ENCODE measurements at places on chromosomes 11 and 22. TPM values are rescaled to one million over a fixed set of nuclear protein-coding genes. Genes with fewer than 3 reads are reported as not detected.

The SCN4B gene
- total RNA-seq = 3.1 TPM

DNA sequence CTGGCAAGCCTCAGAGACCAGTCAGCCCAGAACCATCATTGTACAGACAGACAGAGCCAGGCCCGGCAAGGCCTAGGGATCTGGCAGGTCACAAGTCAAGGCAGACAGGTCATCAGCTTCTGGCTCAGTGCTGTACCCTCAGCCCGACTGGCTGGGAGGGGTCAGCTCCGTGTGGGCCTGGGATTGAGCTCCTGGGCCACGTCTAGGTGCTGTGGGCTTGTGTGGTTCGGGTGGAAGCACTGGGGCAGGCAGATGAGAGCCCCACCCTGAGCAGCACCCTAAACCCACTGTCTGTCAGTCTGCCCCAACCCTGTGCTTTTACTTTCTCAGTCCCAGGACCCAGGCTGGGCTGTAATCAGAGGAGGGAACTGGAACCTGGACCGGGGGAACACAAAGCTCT is 26.9 kb upstream of the P2RY2 start:
- no peak overlapping the region for H3K27ac ChIP-seq
- H3K4me3 ChIP-seq = no peak overlapping the region
- no peaks in the 10 kb centered on the region for H3K4me1 ChIP-seq
- no peaks in the 10 kb centered on the region for H3K36me3 ChIP-seq
- no peak for DNase-seq

The RAC2 gene
- total RNA-seq = 16.6 TPM

The APLP2 gene
- total RNA-seq = 815 TPM

- H3K27me3 ChIP-seq = peaks cover 6% of the 10 kb centered on the region
- DNase-seq = no peak
- H3K27ac ChIP-seq = no peak overlapping the region
- H3K36me3 ChIP-seq = peaks cover 13% of the 10 kb centered on the region
- peaks cover 5% of the 10 kb centered on the region for H3K4me1 ChIP-seq
Measured at GRCh38 chr11:57174656-57175055, 7.1 kb upstream of the LRRC55 start.

GRCh38 chr11:39732001-39732400 is 1727.5 kb downstream of the LRRC4C start:
- H3K36me3 ChIP-seq = no peaks in the 10 kb centered on the region
- H3K27me3 ChIP-seq = peaks cover 1% of the 10 kb centered on the region
- peaks cover 12% of the 10 kb centered on the region for H3K4me1 ChIP-seq
- no peak for DNase-seq

- no peak overlapping the region for H3K27ac ChIP-seq
- peaks cover 4% of the 10 kb centered on the region for H3K4me1 ChIP-seq
- no peak overlapping the region for H3K4me3 ChIP-seq
- peak; percentile 62 for DNase-seq
Measured at GRCh38 chr11:60899046-60899936, 7.1 kb downstream of the PRPF19 start.

The OR8G1 gene
- 0.13 TPM for total RNA-seq

DNA sequence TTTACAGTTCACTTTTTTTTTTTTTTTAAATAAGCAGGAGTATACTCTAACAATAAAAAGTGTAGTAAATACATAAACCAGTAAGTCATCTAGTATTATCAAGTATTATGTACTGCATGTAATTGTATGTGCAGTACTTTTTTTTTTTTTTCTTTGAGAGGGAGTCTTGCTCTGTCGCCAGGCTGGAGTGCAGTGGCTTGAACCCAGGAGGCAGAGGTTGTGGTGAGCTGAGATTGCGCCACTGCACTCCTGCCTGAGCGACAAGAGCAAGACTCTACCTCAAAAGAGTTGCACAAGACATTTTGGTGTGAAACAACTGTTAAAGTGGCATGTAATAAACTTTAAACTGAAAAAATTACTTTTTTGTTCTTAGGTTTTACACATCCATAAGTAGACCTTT is 16.7 kb downstream of the BCL2L13 start:
- DNase-seq = no peak
- H3K4me3 ChIP-seq = no peak overlapping the region
- peaks cover 20% of the 10 kb centered on the region for H3K36me3 ChIP-seq
- peaks cover 3% of the 10 kb centered on the region for H3K27me3 ChIP-seq
- H3K27ac ChIP-seq = no peak overlapping the region

The LINC01488 gene
- not detected for total RNA-seq

The MCM5 gene
- 80.9 TPM for total RNA-seq

The SMIM35 gene
- not detected for total RNA-seq

- no peak overlapping the region for H3K4me3 ChIP-seq
- peaks cover 4% of the 10 kb centered on the region for H3K4me1 ChIP-seq
- DNase-seq = peak; percentile 20
- peaks cover 1% of the 10 kb centered on the region for H3K27me3 ChIP-seq
- no peak overlapping the region for H3K27ac ChIP-seq
Measured at GRCh38 chr11:101860696-101861427, 53.9 kb upstream of the CEP126 start.

DNA sequence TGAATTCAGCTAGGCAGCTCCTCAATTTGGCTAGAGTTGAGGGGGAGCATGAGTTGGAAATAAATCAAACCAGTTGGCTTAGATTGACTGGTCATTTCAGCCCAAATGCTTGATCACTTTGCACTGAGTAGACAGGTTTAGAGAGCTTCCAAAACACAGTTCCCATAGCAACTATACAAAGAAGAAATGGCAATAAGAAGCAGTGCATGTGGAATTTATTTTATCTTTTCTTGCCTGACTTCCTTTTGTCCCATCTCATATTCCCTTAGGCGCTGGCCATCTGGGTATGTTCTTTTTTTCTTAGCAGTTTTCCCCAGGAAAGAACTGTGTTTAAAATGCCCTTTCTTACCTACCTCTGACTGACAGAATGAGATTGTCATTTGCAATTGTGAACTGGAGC is 38.7 kb upstream of the C11orf87 start:
- H3K36me3 ChIP-seq = no peaks in the 10 kb centered on the region
- H3K4me3 ChIP-seq = no peak overlapping the region
- peak overlapping the region; percentile 52 for H3K27ac ChIP-seq
- peaks cover 3% of the 10 kb centered on the region for H3K27me3 ChIP-seq
- peaks cover 6% of the 10 kb centered on the region for H3K4me1 ChIP-seq

The MSANTD4 gene
- total RNA-seq = 14.5 TPM

The SCUBE1 gene
- 54.7 TPM for total RNA-seq

DNA sequence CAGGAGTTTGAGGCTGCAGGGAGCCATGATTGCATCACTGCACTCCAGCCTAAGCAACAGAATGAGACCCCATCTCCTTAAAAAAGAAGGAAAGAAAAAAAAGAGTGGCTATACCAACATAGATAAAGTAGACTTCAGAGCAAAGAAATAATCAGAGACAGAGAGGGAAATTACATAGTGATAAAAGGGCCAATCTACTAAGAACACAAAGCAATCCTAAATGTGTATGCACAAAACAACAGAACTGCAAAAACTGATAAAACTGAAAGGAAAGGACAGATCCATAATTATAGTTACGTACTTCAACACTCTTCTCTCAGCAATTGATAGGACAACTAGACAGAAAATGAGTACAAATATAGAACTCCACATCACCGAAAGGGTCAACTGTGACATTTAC is 17.8 kb upstream of the OR2AT4 start:
- no peak overlapping the region for H3K27ac ChIP-seq
- no peaks in the 10 kb centered on the region for H3K4me1 ChIP-seq
- H3K36me3 ChIP-seq = no peaks in the 10 kb centered on the region
- H3K4me3 ChIP-seq = no peak overlapping the region

DNA sequence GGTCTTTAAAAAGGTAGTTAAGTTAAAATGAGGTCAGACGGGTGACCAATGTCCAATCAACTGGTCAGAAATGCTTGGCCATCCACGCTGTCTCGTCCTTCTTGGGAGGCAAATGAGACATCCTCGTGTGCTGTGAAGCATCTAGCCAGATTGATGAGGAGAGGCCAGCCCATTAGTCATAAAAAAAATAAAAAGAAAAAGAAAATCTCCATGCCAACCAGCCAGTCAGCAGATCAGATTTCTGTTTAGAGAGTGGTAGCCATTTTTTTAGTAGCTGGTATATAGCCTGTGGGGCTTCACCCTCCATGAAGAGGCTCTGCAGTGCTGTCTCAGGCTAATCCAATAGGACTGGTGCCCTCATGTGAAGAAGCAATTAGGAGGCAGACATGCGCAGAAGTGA is 343.1 kb upstream of the SYN3 start:
- peaks cover 1% of the 10 kb centered on the region for H3K27me3 ChIP-seq
- no peak for DNase-seq
- peaks cover 4% of the 10 kb centered on the region for H3K4me1 ChIP-seq
- no peak overlapping the region for H3K4me3 ChIP-seq
- no peak overlapping the region for H3K27ac ChIP-seq

- no peak for DNase-seq
- no peak overlapping the region for H3K4me3 ChIP-seq
- peaks cover 12% of the 10 kb centered on the region for H3K36me3 ChIP-seq
- peaks cover 26% of the 10 kb centered on the region for H3K4me1 ChIP-seq
- H3K27ac ChIP-seq = no peak overlapping the region
Measured at GRCh38 chr11:76654298-76654851, 16.2 kb downstream of the LRRC32 start.

DNA sequence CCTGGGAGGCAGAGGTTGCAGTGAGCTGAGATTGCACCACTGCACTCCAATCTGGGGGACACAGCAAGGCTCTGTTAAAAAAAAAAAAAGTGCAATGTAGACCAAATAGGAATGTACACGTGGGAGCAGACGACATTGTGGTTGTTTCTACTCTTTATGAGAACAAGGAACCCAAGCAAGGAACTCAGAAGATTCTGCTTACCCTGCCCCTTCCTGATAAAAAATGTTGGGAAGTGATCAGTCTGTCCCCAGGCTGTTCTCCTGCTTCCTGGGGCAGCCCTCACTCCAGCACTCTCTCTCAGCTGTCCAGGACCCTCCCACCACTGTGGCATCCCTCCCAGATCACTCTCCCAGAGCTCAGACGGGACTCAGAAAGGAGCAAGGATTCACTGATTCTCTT is 31.8 kb downstream of the SLCO2B1 start:
- no peak overlapping the region for H3K4me3 ChIP-seq
- peaks cover 7% of the 10 kb centered on the region for H3K27me3 ChIP-seq
- peaks cover 40% of the 10 kb centered on the region for H3K4me1 ChIP-seq
- DNase-seq = no peak
- H3K27ac ChIP-seq = no peak overlapping the region
- no peaks in the 10 kb centered on the region for H3K36me3 ChIP-seq

The ALDH3B1 gene
- not detected for total RNA-seq

DNA sequence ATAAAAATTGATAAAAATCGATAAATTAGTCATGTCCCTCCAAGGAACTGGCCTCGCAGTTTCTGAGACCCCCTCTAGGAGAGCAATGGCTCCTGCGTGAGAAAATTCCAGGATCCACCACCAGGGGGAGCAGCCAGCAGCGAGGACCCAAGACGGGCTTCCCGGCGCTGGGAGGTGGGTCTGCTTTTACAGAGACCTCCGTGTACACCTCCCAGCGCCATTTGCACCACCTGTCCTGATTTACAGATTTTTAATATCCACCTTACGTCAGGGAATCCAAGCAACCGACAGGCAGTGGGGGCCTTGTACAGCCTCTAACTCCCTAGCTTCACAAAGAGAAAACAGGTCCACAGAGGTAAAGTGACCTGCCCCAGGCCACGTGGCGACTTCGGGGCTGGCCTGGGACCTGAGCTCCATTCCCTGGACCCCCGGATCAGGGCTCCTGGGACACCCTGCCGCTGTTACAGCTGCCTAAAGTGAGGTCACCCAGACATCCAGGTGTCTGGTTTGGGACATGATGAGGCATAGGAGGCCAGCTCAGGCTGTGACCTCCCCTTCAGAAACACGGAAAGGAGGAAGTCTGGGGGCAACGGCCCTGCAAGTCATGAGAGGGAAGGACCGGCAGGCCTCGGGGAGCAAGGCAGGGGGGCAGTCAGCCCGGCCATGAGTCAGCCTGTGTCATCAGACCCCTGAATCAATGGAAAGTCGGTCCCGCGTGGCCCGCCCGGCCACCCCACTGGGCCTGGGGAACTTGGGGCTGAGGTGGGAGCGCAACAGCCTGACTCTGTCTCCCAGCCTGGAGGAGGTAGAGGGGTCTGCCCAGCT is 3.5 kb downstream of the OSM start:
- no peaks in the 10 kb centered on the region for H3K36me3 ChIP-seq
- H3K4me1 ChIP-seq = no peaks in the 10 kb centered on the region
- no peak overlapping the region for H3K4me3 ChIP-seq
- no peak overlapping the region for H3K27ac ChIP-seq
- peak; percentile 89 for DNase-seq

GRCh38 chr11:45158210-45158731 is 11.8 kb downstream of the PRDM11 start:
- DNase-seq = no peak
- H3K27me3 ChIP-seq = peaks cover 5% of the 10 kb centered on the region
- no peak overlapping the region for H3K4me3 ChIP-seq
- peaks cover 7% of the 10 kb centered on the region for H3K4me1 ChIP-seq
- peaks cover 7% of the 10 kb centered on the region for H3K36me3 ChIP-seq

DNA sequence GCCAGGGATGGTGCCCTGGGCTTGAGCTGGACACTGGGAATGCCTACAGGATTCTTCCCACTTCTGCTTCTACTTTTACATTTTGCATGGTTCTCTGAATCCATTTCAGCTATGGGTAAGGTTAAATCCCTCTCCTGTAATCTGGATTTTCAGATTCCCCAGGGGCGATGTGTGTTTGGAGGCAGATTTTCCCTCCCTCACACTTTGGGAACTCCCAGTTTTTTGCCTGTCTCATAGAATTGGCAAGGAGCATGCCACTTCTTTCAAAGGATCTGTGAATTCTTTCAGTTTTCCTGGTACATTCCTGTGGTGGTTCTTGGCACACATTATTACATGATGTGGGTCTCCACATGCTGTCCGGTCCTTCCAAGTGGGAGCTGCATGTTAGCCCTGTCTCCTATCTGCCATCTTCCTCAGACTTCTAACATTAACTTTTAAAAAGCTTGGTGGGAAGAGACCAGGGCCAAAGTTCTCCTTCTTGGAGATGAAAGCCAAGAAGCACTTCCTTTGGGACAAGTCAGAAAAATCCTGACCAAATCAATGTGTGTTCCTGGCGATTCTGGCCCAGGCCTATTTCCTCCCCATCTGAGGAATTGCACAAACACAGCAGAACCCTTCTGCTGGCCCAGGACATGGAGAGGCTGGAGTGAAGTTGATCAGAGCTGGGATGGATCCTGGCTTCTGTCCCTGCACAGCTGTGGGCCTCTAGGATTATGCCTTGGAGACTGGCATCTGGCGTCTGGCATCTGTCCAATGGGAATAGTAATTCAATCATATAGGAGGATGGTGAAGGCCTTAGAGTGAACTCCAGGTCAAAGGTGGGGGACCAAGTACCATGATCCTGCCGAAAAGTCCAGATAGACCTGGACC is 5.4 kb upstream of the APOL2 start:
- no peak for DNase-seq
- peaks cover 2% of the 10 kb centered on the region for H3K27me3 ChIP-seq
- peaks cover 4% of the 10 kb centered on the region for H3K36me3 ChIP-seq
- no peak overlapping the region for H3K4me3 ChIP-seq

- H3K4me3 ChIP-seq = peak overlapping the region; percentile 3
- no peaks in the 10 kb centered on the region for H3K27me3 ChIP-seq
- peaks cover 43% of the 10 kb centered on the region for H3K36me3 ChIP-seq
- H3K4me1 ChIP-seq = peaks cover 18% of the 10 kb centered on the region
- no peak for DNase-seq
Measured at GRCh38 chr11:102368472-102368871, 21.5 kb downstream of the BIRC2 start.
